ENCODE measurements at places on chromosomes 4 and X. TPM values are rescaled to one million over a fixed set of nuclear protein-coding genes. Genes with fewer than 3 reads are reported as not detected.

ARHGAP10 gene
- 28.9 TPM for total RNA-seq

ADAMTS3 gene
- 0.94 TPM for total RNA-seq

STK32B gene
- total RNA-seq = 15.4 TPM

CLIC2 gene
- total RNA-seq = 9.5 TPM

PNCK gene
- not detected for total RNA-seq

ASB9 gene
- total RNA-seq = 27.0 TPM

MBNL3 gene
- total RNA-seq = 4.3 TPM

CCNA2 gene
- total RNA-seq = 107 TPM

CLCN4 gene
- total RNA-seq = 5.4 TPM

FGFR3 gene
- total RNA-seq = 3.9 TPM

NDST4 gene
- not detected for total RNA-seq

PCYT1B gene
- not detected for total RNA-seq

GAGE1 gene
- not detected for total RNA-seq

All from mammary microvascular endothelial cell (primary cell).